Thyroid gland (tissue), 4 donors: ENCODE measurements at places on chromosomes 3 and 15.

GRCh38 chr3:150117076-150117475 lies 146.4 kb upstream of the PFN2 start:
- no peak for DNase-seq

DNA sequence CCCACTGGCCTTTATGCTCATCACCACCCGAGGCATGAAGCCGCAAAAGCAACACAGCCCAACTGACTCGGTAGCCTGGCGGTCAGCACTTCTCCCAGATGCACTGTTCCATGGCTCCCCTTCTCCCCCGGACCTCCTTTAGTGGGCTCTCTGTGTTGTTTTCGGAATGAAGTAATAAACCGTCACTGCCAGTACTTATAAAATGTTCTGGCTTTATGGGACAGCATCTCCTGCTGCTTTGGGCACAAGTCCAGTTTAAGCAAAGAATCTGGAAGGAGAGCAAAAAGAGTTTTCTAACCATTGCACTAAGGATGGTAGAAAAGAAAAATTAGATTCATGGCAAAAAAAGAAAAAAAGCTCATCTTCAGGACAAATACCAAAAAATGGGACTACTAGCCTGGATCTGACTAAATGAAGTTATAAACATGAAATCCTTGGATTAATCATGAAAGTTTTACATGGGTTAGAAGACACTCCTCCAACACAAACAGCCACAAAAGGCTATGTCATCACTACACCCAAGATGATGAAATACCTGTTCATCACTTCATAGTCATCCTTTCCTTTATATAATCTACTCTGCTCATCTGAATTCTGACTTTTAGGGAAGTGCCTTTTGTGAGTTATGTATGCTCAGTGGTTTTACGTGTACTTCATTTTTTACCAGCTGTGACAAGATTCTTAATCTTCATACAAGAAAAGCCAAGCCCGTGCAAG lies 89.5 kb upstream of the UBE2E2 start:
- no peak for DNase-seq

- DNase-seq, result no peak
Measured at GRCh38 chr3:133404920-133405319, 5.1 kb downstream of the BFSP2 start.

DNA sequence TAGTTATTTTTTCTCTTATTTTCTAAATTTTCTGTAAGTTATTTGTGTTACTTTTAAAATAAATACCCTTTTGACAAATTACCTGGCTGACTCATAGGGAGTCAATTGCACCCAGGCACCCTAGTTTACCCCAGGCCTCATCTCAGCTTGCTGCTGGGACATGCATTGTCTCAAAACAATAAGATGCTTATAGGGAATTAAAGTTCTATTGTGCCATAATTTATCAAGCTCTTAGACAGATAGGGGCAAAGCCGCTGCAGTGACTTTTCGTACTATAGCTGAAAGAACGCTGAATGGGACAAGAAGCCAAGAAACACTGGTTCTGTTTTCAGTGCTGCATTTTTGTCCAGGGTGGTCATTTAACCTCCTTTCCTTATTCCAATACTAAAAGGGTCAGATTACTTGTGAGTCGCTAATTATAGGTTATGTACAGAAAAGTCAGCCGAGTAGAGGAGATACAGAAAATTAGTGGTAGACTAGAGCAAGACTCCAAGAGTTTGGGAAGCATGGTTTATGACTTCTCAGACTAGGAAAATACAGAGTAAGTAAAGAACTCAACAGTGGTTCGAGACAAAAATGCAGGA lies 50.3 kb downstream of the EXD1 start:
- no peak for DNase-seq

- DNase-seq, result no peak
Measured at GRCh38 chr3:146839727-146840375, 234.7 kb upstream of the PLSCR5 start.

DNA sequence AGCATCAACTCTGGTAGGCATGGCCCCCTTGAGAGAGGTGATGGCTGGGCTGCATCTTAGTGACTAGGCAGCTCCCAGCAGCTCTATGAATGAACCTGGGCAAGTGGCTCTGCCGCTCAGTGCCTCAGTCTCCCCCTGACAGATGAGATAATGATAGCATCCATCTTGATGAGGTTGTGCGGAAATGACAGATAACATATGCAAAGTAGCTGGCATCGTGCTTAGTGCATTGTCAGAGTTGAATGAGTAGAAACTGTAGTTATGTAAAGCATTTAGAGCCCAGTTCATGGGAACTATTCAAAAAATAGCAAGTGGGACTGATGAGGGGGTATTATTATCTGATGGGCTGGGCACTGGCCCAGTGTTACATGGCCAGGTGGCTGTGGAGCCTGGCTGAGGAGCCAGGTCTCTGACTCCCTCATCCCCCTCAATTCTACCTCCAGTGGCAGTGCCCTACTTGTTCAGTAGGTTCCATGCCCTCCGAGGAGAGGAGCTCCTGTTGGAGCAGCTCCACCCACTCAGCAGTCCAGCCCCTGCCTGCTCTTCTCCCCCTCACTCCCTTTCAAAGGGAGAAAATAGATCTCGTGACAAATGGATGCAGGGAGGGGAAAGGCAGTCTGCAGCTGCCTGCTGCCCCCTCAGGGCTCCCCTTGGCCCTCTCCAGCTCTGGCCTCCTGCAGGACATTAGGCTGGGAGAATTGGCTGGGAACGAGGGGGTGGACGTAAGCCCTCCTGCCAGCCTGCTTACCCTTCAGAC lies 6.6 kb downstream of the PRKCD start:
- DNase-seq, result no peak

DNA sequence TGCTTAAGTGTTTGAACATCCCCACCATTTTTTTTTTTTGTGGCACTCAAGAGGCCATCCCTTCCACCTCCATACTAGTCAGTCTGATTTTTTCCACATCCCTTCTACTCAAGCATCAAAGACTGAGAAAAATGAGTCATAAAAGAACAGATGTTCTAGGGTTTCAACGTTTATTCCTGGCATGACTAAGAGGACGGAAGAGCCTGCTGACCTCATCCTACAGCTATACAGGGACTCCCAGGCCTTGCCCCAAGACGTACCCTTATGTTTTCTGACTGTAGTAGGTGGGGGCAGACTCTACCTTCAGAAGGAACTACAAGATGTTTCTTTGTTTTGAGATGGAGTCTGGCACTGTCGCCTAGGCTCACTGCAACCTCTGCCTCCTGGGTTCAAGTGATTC lies 3.3 kb upstream of the ITPKA start:
- DNase-seq, result no peak

GRCh38 chr3:102449930-102450329 lies 15.1 kb downstream of the ZPLD1 start:
- no peak for DNase-seq

DNA sequence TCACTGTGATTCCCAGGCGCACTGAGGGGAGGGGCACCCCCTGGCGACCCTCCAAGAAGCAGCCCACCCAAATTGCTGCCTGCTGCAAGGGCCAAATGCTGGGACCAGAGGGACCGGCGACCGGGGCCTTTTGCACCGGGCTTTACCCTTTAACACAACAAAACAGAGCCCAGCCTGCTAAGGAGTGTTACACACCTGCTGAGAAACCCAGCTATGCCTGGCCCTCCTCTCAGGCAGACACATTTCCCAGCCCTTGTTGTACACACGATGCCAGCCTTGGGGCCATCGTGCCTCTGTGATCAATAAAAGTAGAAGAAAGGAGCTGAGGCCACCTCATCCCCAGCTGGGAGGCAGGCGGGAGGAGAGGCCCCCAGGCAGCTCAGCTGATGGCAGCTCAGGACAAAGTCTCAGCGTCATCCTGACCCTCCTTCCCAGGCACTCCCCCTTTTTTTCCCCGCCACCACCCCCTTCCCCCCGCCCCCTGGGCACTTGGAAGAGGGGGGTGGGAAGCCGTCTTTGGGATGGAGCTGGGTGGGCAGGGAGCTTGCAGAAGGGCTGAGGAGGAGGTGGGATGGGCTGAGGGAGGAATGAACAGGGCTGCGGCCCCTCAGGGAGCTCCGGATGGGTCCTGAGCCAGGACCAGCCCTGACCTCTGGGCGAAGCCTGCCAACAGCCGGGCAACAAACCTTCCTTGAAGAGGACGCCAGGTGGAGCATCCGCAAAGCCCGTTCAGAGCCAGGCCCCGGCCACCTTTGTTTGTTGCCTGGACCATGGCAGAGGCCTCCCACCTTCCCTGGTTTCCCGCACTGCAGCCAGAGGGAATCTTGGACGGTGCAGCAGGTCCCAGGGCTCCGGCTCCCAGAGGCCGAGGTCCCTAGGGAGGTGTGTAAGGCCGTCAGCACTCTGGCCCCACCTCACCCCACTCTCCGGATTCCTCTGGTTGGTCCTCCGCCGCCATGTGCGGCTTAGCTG lies 45.9 kb upstream of the SEC61A1 start:
- DNase-seq, result no peak

GRCh38 chr3:67683522-67683921 lies 29.1 kb upstream of the SUCLG2 start:
- DNase-seq, result no peak

DNA sequence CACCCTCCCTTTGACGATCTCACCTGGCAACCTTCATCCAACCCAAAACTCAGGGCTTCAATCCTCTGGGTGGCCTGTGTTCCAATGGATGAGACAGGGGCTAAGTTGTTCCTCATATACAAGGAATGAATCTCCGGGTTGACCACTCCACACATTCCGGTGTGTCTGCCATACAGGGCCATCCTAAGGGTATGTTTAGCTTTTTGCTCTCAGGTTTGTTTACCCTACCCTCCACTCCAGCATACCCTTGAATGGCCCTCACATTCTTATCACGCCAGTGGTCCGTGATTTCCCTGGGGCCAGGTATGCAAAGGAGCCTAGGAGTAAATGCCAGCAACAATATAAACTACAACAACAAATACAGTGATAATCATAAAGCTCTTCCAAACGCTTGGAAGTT lies 45.7 kb upstream of the VGLL3 start:
- DNase-seq, result no peak
